Natural killer cell (primary cell): ENCODE measurements at places on chromosomes 7 and 10. TPM values are rescaled to one million over a fixed set of nuclear protein-coding genes. Genes with fewer than 3 reads are reported as not detected.

DNA sequence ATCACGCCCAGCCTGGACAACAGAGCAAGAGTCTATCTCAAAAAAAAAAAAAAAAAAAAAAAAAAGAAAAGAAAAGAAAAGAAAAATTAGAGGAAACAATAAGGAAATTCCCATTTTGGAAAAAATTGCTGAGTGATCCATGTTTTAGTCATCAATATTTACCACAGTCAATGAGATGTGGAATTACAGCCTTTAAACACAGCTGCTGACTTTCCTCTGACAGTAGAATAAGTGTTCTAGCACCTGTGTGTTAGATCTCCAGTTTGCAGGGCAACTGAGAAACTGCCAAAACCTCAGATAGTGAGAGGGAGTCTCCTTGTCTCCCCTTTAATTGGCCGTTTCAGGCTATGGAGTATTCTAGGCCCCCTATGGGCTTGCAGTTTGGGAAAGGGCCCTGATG is 520.1 kb downstream of the KCNMA1 start:
- no peaks in the 10 kb centered on the region for H3K36me3 ChIP-seq
- no peaks in the 10 kb centered on the region for H3K27me3 ChIP-seq
- H3K4me3 ChIP-seq: no peak overlapping the region
- no peaks in the 10 kb centered on the region for H3K4me1 ChIP-seq
- no peak overlapping the region for H3K27ac ChIP-seq
- no peak for DNase-seq

- H3K4me1 ChIP-seq: peaks cover 5% of the 10 kb centered on the region
- H3K4me3 ChIP-seq: no peak overlapping the region
- H3K27ac ChIP-seq: no peak overlapping the region
- H3K27me3 ChIP-seq: no peaks in the 10 kb centered on the region
Observed at GRCh38 chr10:91226093-91226492, 5.6 kb downstream of the PCGF5 start.

GRCh38 chr10:42975558-42976340 is 101.1 kb upstream of the RET start:
- H3K27ac ChIP-seq: no peak overlapping the region
- H3K27me3 ChIP-seq: no peaks in the 10 kb centered on the region
- no peak for DNase-seq
- no peak overlapping the region for H3K4me3 ChIP-seq
- H3K4me1 ChIP-seq: no peaks in the 10 kb centered on the region

DNA sequence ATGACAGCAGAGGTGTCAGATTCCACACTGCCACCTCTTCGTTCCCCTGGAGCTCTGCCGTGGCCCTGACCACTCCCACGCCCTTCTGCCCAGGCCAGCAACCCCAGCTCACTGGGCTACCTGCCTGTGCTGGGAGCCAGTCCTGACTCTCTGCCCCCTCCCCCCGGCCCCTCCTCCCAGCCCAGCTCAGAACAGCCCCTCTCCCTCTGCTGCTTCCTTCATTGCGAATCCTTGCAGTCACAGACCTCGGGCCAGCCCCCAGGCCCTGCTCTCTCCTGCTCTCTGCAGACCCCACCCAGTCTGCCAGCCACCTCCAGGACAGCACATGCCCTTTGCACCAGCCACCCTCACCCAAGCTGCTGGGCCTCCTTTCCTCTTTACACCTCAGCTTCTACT is 60.4 kb downstream of the TCERG1L start:
- H3K4me1 ChIP-seq: no peaks in the 10 kb centered on the region
- H3K27me3 ChIP-seq: no peaks in the 10 kb centered on the region
- H3K36me3 ChIP-seq: no peaks in the 10 kb centered on the region
- no peak for DNase-seq
- no peak overlapping the region for H3K27ac ChIP-seq
- no peak overlapping the region for H3K4me3 ChIP-seq

DNA sequence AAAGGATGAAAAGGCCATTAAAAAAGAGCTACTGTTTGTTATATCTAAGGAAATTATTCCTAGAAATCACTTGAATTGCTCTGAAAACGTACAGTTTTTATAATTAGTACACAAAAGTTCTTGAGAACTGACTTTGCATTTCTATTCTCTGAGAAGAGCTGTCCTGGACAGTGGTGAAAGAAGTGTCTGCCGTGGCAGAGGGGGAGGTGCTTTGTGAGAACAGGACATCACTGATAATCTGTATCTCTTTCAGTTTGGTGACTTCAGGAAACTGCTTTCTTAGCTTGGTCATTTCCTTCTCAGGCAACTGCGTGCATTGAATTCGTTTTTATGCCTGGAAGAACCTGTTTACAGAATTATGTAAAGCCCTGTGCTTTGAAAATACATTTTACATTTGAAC is 52.1 kb downstream of the POLL start:
- peaks cover 21% of the 10 kb centered on the region for H3K36me3 ChIP-seq
- DNase-seq: no peak
- H3K4me1 ChIP-seq: no peaks in the 10 kb centered on the region
- H3K27ac ChIP-seq: no peak overlapping the region

GRCh38 chr7:68833422-68833821 is 764.9 kb upstream of the AUTS2 start:
- H3K27ac ChIP-seq: no peak overlapping the region
- no peak overlapping the region for H3K4me3 ChIP-seq
- no peak for DNase-seq
- no peaks in the 10 kb centered on the region for H3K27me3 ChIP-seq

- H3K4me1 ChIP-seq: no peaks in the 10 kb centered on the region
- no peak overlapping the region for H3K27ac ChIP-seq
- H3K27me3 ChIP-seq: no peaks in the 10 kb centered on the region
- H3K36me3 ChIP-seq: no peaks in the 10 kb centered on the region
- no peak overlapping the region for H3K4me3 ChIP-seq
- DNase-seq: no peak
Observed at GRCh38 chr7:142954680-142955268, 7.4 kb downstream of the KEL start.

DNA sequence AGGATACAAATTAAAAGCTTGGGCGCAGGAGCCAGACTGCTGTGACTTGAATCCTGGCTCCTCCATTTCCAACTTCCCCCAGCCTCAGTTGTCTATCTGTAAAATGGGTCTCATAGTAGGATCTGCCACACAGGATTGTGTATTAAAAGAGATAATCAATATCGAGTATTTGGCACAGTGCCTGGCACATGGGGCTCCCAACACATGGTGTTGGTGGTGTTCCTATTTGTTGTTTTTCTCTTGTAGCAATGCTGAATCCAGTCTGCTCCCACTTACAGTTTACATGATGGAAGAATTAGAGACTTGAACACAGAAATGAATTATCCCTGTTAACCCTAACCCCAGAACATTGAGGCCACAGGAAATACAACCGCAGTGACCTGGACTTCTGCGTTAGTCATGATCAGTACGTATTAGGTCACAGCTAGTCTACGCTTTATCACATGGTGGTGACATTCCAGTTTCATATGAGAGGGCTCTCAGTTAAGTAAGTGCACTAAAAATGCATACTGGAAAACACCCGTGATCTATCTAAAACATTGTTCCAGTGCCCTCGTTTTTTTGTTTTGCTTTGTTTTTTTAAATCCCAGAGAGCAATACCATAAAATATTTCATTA is 169.5 kb upstream of the KLF14 start:
- no peak overlapping the region for H3K4me3 ChIP-seq
- H3K27me3 ChIP-seq: no peaks in the 10 kb centered on the region
- peaks cover 7% of the 10 kb centered on the region for H3K36me3 ChIP-seq

- no peak overlapping the region for H3K27ac ChIP-seq
- H3K36me3 ChIP-seq: no peaks in the 10 kb centered on the region
- no peaks in the 10 kb centered on the region for H3K4me1 ChIP-seq
- H3K4me3 ChIP-seq: no peak overlapping the region
- no peak for DNase-seq
Observed at GRCh38 chr10:88702848-88703597, 3.0 kb upstream of the LIPK start.

- H3K36me3 ChIP-seq: no peaks in the 10 kb centered on the region
- H3K27me3 ChIP-seq: no peaks in the 10 kb centered on the region
- peaks cover 25% of the 10 kb centered on the region for H3K4me1 ChIP-seq
- DNase-seq: no peak
- no peak overlapping the region for H3K27ac ChIP-seq
Observed at GRCh38 chr7:8172372-8173354, 89.3 kb downstream of the ICA1 start.

- H3K4me1 ChIP-seq: no peaks in the 10 kb centered on the region
- no peak overlapping the region for H3K4me3 ChIP-seq
- no peaks in the 10 kb centered on the region for H3K27me3 ChIP-seq
- no peaks in the 10 kb centered on the region for H3K36me3 ChIP-seq
- DNase-seq: no peak
Observed at GRCh38 chr10:60270426-60270825, 119.2 kb downstream of the ANK3 start.

GRCh38 chr7:134806197-134806596 is 26.8 kb downstream of the CALD1 start:
- H3K27me3 ChIP-seq: no peaks in the 10 kb centered on the region
- DNase-seq: no peak
- no peaks in the 10 kb centered on the region for H3K4me1 ChIP-seq
- no peaks in the 10 kb centered on the region for H3K36me3 ChIP-seq
- H3K27ac ChIP-seq: no peak overlapping the region
- no peak overlapping the region for H3K4me3 ChIP-seq

- DNase-seq: no peak
- H3K4me1 ChIP-seq: no peaks in the 10 kb centered on the region
- H3K4me3 ChIP-seq: no peak overlapping the region
Observed at GRCh38 chr10:62560201-62560819, 186.1 kb downstream of the ZNF365 start.

DNA sequence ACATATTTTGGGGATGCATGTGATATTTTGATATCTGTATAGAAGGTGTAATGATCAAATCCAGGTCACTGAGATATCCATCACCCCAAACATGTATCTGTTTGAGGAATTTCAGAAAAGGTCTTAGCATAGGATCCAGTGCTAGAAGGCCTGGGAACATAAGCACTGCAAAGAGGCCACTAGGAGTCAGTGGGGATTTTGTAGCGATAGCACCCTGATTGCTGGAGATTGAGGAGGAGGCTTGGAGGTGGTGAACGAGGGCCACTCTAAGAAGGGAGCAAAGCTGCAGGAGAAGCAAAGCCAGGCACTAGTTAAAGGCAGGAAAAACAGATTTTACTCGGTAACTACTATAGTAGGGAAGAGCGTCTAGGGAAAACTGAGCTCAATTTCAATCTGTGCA is 324.0 kb downstream of the LHFPL3 start:
- no peak overlapping the region for H3K27ac ChIP-seq
- peaks cover 2% of the 10 kb centered on the region for H3K27me3 ChIP-seq
- no peak overlapping the region for H3K4me3 ChIP-seq

GRCh38 chr7:81114633-81115032 is 195.8 kb upstream of the SEMA3C start:
- no peaks in the 10 kb centered on the region for H3K36me3 ChIP-seq
- no peak for DNase-seq
- H3K4me1 ChIP-seq: no peaks in the 10 kb centered on the region
- H3K27me3 ChIP-seq: no peaks in the 10 kb centered on the region
- H3K27ac ChIP-seq: no peak overlapping the region

Gene ENO4
- total RNA-seq: not detected

Gene GRID1
- not detected for total RNA-seq

Gene AKR1C3
- total RNA-seq: 140 TPM

Gene ADRA2A
- total RNA-seq: not detected

Gene ADGRA1
- not detected for total RNA-seq
